ENCODE measurements at places on chromosomes 5 and 9.

GRCh38 chr5:137649228-137649935, 86.5 kb downstream of the KLHL3 start:
- no peak for DNase-seq

DNA sequence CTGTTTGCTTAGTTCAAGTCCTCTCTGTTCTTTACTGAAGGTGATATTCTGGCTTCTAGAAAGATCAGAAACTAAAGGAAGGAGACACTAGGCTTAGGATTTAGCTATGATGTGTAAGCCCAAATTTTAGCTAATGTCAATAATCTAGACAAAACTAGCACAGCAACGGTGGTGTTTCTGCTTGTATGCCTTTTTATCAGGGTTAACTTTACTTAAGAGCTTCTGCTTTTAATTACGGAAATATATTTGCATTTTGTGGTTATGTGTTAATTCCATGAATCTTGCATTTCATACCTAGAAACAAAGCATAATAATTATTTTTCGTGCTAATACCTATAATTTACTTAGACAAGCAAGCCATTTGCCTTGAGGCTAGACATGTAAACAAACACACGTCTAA, 96.1 kb downstream of the PAX5 start:
- DNase-seq, result no peak

DNA sequence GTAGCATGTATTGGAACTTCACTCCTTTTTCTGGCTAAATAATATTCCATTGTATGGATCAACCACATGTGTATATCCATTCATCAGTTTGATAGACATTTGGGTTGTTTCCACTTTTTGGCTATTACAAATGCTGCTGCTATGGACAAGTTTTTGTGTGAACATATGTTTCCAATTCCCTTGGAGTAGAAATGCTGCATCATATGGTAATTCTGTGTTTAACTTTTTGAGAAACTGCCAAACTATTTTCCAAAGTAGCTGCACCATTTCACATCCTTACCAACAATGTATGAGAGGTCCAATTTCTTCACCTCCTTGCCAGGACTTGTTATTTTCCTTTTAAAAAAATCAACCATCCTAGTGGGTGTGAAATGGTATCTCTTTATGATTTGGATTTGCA, 8.4 kb downstream of the FRRS1L start:
- no peak for DNase-seq

GRCh38 chr5:147160902-147161700, 73.7 kb upstream of the STK32A start:
- DNase-seq, result no peak

GRCh38 chr5:98231089-98231488, 542.4 kb upstream of the RGMB start:
- no peak for DNase-seq

GRCh38 chr9:113593682-113594281, 130.3 kb downstream of the RGS3 start:
- no peak for DNase-seq

DNA sequence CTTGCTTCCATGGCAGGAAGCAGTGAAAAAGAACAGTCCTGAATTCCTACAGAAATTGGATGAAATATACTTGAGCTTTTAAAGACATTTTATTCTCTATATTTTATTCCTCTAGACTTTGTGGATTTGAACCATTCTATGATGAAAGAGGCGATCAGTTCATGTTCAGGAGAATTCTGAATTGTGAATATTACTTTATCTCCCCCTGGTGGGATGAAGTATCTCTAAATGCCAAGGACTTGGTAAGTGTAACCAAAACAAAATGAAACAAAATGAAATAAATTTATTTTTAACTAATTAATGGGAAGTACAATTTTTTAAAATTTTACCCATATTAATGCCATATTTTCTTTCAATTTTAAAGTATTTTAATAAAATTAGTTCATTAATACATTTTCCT, 34.1 kb downstream of the STARD4 start:
- no peak for DNase-seq

GRCh38 chr9:107137495-107138202, 145.4 kb upstream of the RAD23B start:
- no peak for DNase-seq

Data from activated T-cell treated with anti-CD3 and anti-CD28 coated beads for 48 hours (primary cell).